AG04450 (cell line): ENCODE measurements at places on chromosomes 16 and 17.

GRCh38 chr17:60403962-60404361, 12.0 kb upstream of the USP32 start:
- DNase-seq = no peak

DNA sequence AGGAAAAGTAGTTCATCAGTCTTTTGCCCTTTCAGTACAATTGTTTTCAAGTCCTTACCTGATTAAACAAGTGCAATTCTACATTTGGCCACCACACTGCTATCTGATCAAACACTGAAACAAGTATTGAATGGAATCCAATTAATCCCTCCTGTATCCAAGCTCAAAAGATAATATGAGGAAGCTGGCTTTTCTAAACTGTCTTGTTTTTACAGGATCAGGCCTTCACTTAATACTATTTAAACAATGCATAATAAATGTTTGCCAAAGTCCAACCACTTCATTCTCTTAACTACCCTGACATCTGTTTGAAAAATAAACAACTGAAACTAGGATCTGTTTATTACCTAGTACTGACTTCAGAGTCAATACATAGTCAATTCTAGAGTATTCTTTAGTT, 131.6 kb downstream of the MRTFB start:
- no peak for DNase-seq

DNA sequence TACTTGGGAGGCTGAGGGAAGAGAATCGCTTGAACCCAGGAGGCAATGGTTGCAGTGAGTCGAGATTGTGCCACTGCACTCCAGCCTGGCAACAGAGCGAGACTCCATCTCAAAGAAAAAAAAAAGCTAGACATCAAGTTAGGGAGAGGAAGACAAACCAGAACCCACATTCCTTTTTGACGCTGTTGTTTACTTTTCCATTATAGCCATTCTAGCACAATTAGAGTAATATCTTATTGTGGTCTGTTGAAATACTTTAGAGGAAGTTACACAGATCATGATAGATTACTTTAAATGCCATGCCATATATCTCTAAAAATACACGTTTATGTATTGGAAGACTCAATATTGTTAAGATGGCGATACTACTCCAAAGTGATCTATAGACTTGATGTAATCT, 16.5 kb upstream of the ABCC1 start:
- DNase-seq = no peak

- DNase-seq = no peak
Observed at GRCh38 chr16:68972013-68972412, 128.7 kb downstream of the TANGO6 start.

GRCh38 chr16:82295290-82296201, 125.5 kb upstream of the MPHOSPH6 start:
- no peak for DNase-seq
